Tongue (tissue), 3 donors: ENCODE measurements at places on chromosomes 3 and 15. TPM values are rescaled to one million over a fixed set of nuclear protein-coding genes. Genes with fewer than 3 reads are reported as not detected.

The CDC25A gene
- 4.8 TPM for total RNA-seq

The RSRC1 gene
- total RNA-seq: 62.7 TPM

The GOLGA8K gene
- not detected for total RNA-seq

The THBS1 gene
- 184 TPM for total RNA-seq

The OCA2 gene
- 4.9 TPM for total RNA-seq

DNA sequence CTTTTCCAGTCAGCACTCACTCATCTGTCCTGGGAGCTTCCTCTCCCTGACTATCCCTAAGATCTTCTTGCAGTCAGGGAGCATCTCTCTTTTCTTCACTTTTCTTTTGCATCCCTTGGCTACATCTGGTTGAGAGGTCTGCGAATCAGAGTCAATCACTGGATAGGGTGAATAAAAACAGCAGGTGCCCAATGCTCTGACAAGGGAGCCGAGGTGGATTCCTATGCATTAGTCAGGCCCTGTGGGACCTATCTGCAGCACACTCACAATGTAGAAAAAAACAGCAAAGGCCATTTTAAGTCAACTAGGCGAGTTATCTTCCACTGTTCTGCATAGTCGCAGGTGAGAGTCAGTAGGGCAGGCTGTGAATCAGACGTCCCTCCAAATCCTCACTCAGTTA, 35.5 kb downstream of the DZIP1L start:
- no peak for DNase-seq

GRCh38 chr15:68699124-68699880, 120.5 kb downstream of the CORO2B start:
- peak; percentile 84 for DNase-seq

DNA sequence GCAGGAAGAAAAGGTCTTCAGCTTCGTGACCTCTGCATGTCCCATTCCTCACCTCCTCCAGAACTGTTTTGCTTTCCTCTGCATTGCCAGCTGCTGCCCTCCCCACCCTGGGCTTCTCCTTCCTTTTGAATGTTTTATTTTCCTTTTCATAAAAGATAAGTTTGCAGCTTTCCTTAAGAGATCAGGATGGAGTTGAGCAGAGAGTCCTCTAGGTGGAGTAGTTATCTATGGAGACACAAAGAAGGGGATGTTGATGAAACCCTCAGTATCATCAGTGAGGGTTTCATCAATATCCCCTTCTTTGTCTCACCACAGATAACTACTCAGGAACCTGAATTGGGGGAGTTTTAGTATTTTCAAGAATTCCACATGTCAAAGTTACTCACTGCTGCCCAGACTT, 19.0 kb upstream of the SLC25A36 start:
- no peak for DNase-seq

DNA sequence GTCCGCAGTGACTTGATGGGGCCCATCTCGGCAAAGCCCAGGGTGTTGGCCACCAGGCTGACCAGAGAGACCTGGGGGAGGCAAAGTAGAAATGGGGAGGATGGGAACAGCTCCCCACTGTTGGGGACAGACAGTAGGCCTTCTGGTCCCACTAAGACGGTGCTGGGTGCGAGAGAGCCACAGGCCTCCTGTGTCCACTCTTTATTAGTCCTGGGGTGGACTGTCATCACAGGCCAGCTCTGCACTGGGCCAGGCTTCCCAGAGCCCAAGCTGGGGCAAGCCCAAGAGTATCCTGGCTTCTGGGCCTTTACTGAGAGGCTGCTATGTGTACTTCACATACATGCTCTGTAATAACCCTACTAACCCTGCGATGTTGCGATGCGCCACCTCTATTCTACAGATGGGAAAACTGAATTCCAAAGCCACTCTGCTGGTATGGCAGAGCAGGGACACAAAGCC, 66.4 kb downstream of the EXOG start:
- DNase-seq: no peak

GRCh38 chr15:100930306-100930848, 11.2 kb downstream of the LRRK1 start:
- DNase-seq: no peak

GRCh38 chr3:46280105-46280797, 38.0 kb downstream of the CCR3 start:
- peak; percentile 31 for DNase-seq
